ENCODE measurements at places on chromosomes 11 and 22.
A peak's percentile ranks its signal among the peaks of the same experiment; 100 is the strongest.

DNA sequence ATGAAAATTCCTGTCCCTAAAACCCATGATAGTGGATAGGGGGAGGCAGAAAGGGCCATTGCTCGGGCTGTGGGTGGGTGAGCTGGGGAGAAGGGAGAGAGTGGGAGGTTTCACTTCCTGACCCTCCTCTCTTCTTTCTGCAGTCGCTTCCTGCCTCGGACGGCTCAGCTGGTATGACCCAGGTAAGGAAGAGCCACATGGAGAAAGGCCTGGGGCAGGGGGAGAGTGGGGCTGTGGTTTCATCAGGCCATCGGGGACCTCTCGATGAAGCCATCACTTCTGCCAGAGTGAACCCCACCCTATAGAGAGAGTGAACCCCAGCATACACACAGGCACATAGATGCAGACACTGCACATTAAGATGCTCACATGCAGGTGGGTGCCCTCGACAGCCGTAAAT lies 12.6 kb downstream of the CD5 start:
- no peak for DNase-seq

- peak; percentile 83 for DNase-seq
Measured at GRCh38 chr11:75582895-75583717, 21.1 kb downstream of the SERPINH1 start.

- DNase-seq, result no peak
Measured at GRCh38 chr11:134733646-134734045, 321.6 kb upstream of the B3GAT1 start.

- no peak for DNase-seq
Measured at GRCh38 chr11:48055292-48056132, 75.2 kb downstream of the PTPRJ start.

GRCh38 chr22:46737976-46738646 lies at the start of gene CERK:
CERK (minus strand) TSS chr22:46738252; CDS start chr22:46738148, 104 bp downstream.
- DNase-seq, result peak; percentile 77

GRCh38 chr22:34308101-34308500 lies 387.8 kb upstream of the LARGE1 start:
- no peak for DNase-seq

DNA sequence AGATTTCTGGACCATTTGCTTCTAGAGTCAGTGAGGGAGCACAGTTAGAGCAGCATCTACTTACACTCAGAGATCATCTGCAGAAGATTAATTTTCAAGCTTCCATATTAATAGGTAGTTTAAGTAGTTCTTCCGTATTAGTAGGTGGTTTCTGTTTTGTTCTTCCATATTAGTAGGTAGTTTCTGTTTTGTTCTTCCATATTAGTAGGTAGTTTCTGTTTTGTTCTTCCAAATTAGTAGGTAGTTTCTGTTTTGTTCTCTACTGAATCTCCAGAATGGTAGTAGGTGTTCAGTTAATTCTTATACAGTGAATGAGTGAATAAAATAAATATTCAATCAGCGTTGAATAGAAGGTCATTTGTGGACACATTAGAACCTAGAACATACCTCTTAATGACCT lies 175.7 kb downstream of the TMEM135 start:
- no peak for DNase-seq

DNA sequence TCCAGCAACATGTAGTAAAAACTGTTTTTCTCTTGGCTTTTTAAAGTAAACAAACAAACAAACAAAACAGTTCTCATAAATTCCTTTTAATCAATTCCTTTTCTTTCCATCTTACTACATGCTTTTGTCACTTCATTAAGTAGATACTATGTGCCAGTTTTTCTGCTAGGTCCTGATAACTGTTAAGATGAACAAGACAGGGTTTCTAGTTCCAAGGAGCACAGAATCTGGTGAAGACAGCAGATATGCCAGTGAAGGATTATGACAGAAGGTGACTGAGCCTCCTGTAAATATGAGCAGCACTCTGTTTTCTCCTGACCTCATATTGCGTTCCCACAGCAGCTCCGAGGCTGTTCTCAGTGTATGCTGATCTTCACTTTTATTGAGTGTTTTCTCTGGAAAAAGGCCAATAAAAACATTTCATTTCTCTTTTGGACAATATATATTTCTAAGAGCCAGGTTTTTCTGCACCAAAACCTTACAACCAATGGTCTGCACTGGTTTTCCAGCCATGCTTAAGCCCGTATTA lies 45.8 kb downstream of the HEPHL1 start:
- DNase-seq, result no peak

DNA sequence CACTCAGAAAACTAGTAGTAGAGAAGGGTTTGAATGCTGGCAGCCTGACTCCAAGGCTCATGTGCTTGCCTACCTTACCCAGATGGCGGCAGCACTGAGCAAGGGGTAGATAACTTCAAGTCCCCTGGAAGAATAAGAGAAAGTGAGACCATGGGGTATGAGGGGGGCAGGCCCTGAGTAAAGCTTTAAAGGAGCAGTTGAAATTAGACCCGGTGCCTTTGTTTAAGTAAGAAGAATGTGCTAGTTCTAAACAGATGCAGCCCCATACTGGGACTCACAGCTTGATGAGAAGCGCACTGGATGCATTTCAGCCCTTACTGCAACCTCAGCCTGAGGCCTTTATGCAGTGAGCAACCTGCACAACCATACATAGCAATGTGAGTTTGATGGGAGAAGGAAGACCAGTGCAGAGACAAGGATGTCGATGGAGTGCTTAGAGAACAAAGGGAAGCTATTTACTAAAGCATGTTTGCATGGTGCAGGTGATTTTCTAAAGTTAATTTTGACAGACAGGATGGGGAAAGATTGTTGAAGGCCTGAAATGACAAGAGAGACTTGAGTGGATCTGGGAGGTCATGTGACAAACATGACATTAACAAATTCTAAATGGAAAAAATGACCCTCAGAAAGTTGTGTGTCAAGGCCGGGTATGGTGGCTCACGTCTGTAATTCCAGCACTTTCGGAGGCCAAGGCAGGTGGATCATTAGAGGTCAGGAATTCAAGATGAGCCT lies 27.1 kb upstream of the TMA7B start:
- DNase-seq, result no peak

- DNase-seq, result no peak
Measured at GRCh38 chr11:84819128-84819527, 808.0 kb downstream of the DLG2 start.

DNA sequence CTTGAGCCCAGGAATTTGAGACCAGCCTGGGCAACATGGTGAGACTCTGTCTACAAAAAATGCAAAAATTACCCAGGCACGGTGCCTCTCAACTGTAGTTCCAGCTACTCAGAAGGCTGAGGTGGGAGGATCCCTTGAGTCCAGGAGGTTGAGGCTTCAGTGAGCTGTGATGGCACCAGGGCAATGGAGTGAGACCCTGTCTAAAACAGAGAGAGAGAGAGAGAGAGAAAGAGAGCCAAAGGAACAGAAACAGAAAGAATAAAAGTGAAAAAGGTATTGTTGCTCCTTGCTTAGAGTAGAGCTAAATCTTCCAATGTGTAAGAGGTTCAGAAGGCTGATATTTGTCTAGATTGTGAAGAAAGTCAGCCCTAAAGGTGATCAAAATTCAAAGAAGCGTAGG lies 8.9 kb upstream of the ETS1 start:
- no peak for DNase-seq

- DNase-seq, result no peak
Measured at GRCh38 chr11:117230286-117230961, 1.4 kb downstream of the PCSK7 start.

DNA sequence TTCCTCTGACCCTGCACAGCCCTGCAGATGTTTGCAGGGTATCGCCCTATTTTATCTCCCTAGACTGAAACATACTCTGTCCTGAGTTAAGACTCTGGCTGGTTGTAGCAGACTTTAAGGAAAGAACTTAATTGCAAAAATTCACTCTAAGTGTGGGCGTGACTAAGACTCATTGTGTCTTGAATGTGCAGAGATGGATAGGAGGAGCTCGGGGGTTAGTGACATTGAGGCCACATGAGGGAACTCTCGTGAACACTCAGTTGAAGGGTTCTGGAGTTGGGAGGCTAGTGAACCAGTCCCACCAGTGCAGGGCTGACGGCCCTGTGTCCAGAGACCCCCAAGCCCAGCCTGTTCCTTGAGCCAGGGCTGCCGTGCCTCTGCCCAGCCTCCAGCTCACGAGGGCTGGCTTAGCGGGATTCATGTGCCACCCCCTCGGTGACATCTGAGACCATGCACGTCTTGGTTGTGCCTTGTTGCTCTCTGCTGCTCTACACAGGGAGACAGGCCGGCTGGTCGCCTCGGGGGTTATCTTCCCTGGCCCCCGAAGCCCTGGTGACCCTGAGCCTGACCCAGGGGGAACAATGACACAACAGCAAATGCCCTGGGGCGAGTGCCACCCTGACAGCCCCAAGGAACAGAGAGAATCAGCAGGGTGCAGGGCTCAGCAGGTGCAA lies 11.4 kb upstream of the TBX1 start:
- no peak for DNase-seq

- no peak for DNase-seq
Measured at GRCh38 chr11:76892306-76892705, 31.6 kb downstream of the ACER3 start.

DNA sequence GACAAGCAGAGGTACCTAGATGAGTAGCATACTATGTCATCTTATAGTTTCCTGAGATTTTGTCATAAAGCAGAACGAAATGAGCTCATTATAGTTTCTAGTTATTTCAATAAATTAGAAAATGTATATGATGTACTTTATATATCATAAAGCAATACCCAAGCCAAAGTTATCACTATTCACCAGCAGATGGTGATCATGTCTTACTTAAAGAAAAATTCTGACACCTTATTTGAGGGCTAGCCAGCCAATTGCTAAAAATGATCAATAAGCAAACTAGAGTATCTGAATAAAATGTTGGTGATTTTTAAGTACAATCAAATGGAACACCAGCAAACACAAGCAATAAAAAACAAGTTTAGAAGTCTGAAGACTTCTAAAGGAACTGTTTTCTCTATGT lies 44.1 kb downstream of the RSF1 start:
- no peak for DNase-seq

- DNase-seq, result no peak
Measured at GRCh38 chr11:59151761-59152160, 9.1 kb downstream of the FAM111A start.

GRCh38 chr11:57752954-57753353 lies 1.3 kb upstream of the BTBD18 start:
- no peak for DNase-seq

DNA sequence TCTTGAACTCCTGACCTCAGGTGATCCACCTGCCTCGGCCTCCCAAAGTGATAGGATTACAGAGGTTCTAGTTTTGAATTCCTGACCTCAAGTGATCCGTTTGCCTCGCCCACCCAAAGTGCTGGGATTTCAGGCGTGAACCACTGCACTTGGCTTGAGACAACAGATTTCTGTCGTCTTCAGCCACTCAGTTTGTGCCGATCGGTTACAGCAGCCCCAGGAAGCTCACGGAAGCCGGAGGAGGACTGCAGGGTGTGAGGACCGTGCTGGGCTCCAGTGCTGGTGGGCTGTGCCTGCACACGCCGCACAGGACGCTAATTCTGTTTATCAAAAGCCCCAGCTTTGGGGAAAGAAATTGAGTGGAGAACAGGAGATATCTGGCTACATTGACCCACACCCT lies 82.0 kb downstream of the CELSR1 start:
- DNase-seq, result no peak

DNA sequence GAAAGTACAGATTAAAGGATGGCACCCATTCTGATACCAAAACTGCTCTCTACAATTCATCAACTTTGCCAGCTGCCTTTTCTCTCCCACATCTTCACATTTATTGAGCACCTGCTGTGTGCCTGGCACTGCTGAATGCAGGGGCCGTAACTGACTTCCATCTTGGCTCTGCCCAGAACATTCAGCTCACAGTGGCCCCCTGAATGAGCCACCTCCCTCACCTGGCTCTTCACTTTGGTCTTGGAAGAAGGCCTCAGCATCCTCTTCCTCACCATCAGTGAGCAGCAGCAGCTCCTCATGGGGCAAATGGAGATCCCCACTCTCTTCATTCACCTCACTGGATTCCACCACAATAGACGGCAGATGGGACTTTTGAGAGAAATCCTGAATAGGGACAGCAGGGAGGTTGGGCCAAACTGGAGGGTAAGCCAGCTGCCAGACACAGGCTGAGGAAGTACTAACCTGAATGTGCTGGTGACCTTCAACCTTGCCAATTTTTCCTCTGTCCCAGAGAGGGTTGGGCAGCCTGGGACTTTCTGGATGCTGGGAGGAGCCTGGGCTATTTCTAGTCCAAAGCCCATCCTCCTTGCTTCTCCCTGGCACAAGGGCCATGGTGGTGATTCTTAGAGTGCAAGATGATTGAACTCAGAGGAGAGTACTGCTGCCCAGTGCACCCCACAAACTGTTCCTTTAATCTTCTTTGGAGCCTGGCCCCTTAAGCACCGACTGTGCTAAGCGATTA lies 1.9 kb upstream of the UQCC3 start:
- no peak for DNase-seq

- no peak for DNase-seq
Measured at GRCh38 chr11:112223754-112224532, 2.3 kb upstream of the PTS start.

DNA sequence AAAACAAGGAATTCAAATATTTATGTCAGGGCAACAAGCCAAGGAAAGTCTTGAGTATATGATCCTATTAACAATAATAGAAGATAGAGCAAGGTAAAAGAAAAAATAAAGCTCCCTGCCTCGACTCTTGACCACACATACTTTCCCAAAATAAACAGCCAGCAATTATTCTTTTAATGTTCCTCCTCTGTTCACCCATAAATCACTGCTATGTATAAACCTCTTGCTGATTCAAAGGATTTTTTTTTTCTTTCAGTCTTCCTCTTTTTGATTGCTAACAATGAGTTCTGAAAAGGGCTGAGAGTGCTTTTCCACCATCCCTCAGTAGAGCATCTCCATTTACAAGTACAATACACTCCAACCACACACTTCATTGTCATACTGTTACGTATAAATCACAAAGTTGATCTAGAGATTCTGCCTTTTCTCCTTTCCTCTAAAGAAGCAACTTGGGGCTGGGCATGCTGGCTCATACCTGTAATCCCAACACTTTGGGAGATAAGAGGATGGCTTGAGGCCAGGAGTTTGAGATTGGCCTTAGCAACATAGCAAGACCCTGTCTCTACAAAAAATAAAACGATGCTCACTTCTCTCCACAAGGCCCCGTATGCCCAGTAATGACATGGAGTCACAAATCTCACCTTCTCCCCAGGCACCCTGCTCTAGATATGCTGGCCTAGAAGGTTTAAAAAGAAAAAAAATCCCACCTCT lies 24.0 kb downstream of the RAB30 start:
- no peak for DNase-seq

DNA sequence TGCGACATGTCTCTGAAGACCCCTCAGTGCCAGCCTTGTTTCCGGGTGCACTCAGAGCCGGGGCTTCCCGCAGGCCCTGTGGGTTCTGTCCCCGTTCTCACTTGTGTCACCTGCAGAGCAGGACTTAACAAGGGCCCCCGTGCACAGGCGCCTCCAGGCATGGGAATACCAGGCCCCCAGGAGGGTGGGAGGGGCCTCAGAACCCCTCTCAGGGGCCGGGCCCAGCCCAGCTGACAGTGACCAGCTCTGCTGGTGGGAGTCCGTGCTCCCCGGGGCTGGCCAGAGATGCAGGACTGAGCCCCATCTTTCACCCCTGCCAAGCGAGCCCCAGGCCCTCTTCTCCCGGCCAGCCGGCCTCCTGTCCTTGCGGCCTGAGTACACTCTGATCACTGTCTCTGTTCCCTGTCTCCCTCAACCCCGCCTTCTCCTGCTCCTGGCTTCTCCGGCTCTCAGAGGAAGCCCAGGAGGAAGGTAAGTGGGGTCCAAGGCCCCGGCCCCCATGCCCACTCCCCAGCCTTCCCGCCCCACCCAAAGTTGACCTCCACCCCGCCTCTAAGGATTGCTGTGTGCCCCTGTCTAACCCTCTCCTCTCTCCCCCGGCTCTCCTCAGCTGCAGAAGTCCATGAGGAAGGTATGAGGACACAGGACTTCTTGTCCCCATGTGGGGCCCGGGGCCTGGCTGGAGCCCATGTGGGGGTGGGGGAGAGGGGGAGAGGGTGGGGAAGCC lies 5.3 kb downstream of the TNNT3 start:
- no peak for DNase-seq
